DMS153 (cell line): ENCODE measurements at places on chromosomes 11 and 22.

DNA sequence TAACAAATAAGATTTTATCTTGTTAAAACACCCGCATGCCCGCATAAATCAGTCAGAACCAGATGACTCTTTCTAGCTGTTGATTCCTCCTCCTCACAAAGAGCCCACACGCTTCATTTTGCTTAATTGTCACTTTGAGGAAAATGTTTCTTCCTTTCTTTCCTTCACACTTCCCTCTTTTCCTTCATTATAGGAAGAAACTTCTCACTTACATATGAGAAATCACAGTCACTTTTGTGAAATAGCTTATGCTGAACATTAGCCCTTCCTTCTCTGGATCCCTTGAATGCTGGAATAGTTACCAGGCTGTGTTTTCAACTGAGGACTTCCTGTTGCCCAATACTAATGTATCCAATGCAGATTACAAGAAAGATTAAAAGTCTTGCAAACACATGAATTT is 5.8 kb downstream of the MS4A6E start:
- no peak for DNase-seq

GRCh38 chr11:72685560-72686480 is 11.6 kb upstream of the PDE2A start:
- DNase-seq, result no peak

DNA sequence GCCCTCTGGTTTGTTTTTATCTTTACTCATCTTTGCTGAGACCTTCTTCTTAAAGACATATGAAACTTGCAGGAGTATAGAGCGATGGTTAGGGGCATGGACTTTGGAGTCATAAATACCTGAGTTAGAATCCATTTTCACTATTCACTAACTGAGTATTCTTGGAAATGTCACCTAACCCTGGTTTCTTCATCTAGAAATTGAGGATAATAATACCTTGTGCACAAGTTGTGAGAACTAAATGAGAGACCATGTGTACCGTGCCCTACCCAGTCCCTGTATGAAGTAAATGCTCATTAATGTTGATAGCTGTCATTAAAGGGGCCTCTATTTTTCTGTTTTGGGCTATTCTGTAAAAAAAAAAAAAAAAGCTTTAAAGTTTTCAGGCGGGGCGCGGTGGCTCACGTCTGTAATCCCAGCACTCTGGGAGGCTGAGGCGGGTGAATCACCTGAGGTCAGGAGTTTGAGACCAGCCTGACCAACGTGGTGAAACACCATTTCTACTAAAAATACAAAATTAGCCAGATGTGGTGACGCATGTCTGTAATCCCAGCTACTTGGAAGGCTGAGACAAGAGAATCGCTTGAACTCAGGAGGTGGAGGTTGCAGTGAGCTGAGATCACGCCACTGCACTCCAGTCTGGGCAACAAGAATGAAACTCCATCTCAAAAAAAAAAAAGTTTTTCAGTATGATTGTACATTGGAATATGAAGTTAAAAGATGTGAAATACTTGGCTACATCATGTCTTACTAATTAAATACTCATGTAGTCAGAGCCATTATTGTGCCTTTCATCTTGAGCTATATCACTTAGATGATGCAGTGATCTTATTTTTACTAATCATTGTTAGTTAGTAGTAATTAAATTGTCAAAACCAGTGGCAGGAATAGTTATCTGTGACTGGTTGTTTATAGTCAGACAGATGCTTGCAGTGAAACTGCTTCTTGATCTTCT is 95.0 kb downstream of the AMOTL1 start:
- DNase-seq, result no peak

DNA sequence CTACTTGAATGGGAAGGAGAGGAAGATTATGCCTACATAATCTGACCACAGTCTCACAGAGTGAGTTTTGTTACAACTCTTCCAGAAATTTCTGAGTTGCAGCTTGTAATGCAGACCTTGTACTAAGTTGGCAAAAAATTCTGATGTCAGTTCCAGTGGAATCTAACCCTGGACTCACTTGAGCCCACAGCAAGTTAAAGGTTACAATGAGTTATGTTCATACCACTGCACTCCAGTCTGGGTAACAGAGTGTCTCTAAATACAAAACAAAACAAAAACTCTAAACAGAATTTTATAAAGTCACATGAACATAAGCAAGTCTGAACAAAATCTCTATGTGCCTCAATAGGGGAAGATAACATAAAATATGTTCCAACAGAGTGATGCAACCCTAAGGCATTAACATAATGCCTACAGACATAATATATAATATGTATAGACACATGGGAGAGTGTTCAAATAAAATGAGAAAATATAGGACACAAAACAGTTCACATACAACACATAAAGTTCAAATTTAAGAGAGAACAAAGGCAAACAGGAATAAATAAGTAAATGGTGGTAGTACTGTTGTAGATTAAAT is 1.1 kb downstream of the GLYAT start:
- DNase-seq, result no peak

DNA sequence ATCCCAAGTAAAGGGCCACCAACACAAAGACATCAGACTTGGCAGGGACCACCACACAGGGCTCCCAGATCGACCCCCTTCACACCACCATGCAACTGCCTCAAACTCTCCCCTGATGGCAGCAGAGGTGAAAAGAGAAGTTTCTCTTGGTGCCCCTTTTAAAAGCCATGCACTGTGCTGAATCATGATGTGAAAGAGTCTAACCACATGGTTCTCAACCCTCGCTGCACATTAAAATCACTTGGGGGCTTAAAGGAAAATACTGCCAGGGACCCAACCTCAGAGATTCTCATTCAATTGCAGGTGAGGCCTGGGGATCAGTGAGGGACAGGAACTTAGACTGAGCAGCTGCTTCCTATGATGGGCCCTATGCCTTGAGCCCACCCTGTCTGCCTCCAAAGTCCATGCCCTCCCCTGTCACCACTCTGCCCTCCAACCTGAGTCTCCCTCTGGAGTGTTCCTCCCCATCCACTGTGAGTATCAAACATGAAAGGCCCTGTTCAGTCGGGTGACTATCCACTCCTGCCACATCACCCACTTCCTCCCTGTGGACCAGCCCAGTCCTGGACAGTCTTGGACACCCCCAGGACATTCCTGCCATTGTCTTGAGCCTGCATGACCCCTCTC is 40.8 kb downstream of the PLEKHA7 start:
- DNase-seq, result no peak

DNA sequence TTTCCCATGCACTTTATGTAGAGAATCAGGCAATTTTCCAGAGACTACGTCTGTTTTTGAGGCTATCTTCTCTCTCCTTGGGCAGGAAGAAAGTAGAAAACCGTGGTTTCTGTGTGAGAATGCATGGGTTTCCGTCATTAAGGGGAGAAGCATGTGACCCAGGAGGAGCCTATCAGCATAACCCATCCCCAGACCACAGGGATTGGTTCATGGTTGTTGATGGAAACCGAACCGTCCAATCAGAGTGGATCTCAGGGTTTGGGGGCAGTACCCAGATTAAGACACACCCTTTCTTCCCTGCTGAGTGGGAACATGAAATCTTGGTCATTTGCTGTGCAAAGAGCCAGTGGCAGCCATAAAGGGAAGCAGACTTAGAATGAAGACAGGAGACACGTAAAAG is 517.8 kb downstream of the MN1 start:
- no peak for DNase-seq

- DNase-seq, result peak; percentile 24
Observed at GRCh38 chr11:20022363-20023081, 137.8 kb downstream of the DBX1 start.

DNA sequence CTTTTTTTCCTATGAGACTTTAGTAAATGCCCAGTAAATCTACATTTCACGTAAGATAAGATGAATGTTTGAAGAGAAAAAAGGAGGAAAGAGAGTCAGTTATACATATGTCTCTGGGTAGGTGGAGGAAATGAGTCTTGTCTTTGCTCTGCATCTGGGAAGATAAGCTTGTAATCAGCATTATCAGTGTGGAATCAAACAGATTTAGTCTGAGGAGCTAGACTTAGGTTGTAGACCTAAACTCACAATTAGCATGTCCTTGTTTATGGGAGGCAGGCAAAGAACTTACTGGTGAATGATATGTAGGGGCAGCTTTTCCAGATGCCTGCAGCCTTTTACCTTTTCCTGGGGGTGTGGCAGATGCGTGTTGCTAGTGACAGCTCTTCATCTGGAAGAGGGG is 962.3 kb downstream of the TBC1D22A start:
- no peak for DNase-seq

DNA sequence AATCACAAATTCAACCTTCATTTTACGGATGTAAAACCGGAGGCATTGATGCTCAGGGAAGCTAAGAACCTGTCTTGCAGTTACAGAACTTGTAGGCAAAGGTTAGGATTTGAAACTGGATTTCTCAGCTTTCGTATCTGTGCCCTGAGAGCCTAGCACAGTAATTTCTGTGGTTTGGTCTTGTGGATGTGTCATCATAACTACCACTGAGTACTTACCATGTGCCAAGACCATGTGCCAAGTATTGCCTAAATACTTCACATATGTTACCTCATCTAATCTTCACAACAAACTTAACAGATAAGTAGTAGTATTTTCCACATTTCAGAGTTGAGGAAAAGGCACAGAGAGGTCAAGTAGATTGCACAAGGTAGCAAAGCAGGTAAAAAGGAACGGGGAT is 140.7 kb downstream of the NXPE2 start:
- DNase-seq, result no peak

- DNase-seq, result no peak
Observed at GRCh38 chr11:10725114-10725906, 25.7 kb upstream of the CTR9 start.

DNA sequence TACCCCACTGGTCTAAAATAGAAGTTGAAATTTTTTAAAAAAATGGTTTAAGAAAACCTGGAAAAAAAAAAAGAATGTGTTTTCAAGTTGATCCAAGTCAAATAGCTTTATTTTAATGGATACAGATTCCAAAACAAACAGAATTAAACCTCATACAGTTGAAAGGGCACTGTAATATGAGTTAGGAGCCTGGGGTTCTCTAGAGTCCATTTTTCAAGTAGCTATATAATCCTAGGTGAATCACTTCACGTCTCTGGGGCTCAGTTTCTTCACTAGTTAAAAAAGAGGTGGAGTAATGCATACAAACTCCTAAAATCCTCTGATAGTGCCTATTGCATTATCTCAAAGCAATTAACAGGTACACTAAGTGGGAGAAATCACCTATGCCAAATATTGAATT is 132.9 kb downstream of the BBOX1 start:
- no peak for DNase-seq

GRCh38 chr11:125179895-125180294 is 15.3 kb downstream of the PKNOX2 start:
- no peak for DNase-seq

DNA sequence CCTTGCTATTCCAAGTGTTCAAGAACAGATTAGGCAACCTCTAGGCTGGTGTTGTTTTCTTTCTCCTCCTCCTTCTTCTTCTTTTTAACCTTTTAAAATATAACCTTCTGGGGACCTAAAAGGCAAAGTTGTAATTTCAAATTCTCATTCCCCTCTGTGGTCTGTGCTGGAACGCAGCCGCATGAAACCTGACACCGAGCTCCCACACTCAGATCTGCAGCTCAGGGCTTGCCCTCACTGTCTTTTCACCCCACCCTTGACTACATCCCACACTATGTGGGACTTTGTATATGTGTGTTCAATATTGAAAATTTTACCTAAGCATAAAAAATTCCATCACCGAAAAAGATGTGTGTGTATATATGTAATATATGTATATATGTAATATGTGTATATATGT is 62.0 kb upstream of the ARHGAP42 start:
- no peak for DNase-seq

GRCh38 chr11:3030289-3031070 is 26.7 kb downstream of the CARS1 start:
- no peak for DNase-seq

DNA sequence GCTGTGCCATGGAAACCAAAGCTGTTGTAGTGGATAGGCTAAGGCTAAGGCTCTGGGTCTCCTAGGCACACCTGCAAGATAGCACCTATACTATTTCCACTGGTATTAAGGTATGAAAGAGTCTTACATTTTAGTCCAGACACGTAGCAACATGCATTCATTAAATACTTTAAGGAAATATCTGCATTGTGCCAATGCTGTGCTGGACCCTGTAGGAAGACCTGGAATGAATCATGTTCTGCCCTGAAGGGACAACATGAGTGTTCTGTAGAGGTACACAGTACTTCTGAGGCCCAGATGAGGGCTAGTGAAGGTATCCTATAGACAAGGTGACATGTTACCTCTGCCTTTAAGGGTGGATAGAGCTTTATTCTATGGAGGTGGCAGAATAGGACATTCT is 35.2 kb upstream of the RRM1 start:
- no peak for DNase-seq

DNA sequence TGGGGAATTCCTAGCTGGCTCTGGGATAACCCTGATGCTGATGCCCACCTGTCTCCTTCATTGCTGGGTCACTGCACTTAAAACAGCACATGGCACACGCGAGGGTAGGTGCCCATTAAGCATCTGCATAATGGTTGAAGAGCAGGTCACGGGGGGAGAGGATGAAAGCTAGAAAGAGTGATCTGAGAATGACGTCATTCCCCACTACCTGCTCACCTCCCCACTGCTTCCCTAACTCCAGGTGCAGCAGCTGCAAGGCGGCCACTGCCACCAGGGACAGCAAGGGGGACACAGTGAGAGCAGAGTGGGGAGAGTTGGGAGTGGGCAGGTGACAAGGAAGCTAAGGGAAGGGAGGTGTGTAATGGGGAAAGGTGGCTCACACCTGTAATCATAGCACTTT is 27.0 kb downstream of the ADA2 start:
- no peak for DNase-seq

- DNase-seq, result peak; percentile 44
Observed at GRCh38 chr11:6238902-6239301, at the start of gene CNGA4. TSS of gene CNGA4 (plus strand) at chr11:6239089. CDS start at chr11:6239207, 118 bp downstream.

DNA sequence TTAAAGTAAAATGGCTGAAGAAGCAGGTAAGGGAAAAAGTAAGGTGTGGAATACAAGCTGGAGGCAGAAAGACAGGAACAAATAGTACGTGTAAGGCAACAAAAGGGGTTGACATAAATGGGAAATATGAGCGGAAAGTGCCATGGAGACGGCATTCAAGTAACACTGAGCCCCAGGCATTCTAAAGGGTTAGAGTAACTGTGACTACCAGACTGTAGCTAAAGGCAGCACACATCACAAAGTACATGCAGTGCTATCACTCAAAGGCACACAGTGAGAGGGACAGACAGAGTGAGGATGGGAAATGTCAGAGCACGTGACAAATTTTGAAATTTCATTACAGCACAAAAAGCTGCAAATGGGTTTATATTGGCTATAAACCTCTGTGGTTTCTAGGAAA is 13.9 kb upstream of the MAML2 start:
- no peak for DNase-seq

DNA sequence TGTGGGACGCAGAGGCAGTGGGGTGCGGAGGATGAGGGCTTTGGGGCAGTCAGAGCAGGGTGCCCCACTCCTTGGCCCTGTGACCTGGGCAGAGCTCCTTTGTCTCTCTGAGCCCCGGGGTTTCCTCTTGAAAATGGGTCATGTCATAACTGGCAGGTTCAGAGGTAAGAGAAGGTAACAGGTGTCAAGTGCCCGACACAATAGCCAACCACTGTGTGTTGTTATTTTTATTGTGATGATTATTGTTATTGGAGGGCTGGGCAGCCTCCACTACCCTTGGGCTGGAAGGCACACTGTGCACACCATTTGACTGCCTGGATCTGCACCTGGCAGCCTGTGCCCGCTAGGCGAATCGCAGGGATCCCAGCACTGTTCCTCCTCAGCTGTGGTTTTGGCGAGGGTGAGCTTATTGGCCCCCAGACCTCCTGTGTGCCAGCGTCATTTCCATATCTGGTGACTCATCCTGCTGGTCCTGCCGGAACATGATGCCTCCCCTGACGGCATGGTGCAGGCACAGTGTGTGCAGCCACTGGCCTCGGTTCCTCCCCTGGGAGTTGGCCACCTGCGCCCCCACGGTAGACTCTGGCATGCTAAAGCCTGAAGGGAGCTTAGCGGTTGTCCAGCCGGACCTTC is 15.4 kb upstream of the SOX10 start:
- peak; percentile 49 for DNase-seq

- DNase-seq, result no peak
Observed at GRCh38 chr22:16936625-16937024, 71.4 kb downstream of the GAB4 start.
